GM03348 (cell line): ENCODE measurements at places on chromosomes 2 and 18.
A peak's percentile ranks its signal among the peaks of the same experiment; 100 is the strongest.

DNA sequence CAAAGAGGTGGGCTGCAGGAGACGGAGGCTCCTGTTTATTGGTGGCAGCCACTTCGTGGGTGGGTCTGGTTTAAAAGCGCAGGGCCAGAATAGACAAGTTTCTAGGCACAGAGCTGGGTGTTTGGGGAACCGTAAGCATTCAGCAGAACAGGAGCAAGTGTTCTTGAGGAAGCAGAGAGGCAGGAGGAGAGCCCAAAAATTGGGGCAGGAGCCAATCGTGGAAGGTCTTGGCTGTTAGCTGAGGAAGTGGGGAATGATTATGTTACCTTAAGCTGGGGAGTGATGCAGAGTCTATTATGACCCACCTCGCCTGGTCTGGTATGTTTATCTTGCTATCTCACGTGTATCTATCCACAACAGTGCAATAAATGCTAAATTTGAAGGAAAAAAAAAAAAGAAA, 64.3 kb upstream of the ATL2 start:
- no peak for DNase-seq

DNA sequence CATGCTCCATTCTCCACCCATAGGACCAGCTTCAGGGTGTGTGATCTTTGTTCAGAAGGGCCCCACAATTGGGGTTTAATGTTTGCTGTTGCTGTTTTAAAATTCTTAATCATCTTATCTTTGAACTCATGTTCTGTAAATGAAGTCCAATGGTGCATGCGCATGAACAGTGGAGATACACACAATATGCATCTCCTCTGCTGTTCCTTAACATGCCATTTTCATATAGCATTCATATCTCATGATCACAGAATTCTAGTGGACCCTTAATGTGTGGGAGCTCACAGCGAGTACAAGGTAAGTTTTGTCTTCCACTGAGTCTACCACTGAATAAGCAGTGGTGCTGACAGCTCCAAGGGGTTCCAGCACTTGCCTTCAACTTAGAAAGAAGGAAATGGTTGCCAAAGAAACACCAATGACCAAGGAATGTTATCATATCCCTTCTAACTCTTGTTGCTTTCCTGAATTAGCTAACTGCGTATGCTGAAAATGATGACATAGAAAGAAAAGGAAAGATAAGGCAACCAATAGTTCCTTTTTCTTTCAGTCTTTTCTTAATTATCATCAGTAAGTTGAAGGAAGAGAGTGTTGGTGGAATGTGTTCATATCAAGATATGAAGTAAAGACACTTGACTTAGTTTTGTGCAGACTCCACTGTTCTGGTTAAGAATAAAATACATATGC, 258.9 kb upstream of the FBXO11 start:
- no peak for DNase-seq

DNA sequence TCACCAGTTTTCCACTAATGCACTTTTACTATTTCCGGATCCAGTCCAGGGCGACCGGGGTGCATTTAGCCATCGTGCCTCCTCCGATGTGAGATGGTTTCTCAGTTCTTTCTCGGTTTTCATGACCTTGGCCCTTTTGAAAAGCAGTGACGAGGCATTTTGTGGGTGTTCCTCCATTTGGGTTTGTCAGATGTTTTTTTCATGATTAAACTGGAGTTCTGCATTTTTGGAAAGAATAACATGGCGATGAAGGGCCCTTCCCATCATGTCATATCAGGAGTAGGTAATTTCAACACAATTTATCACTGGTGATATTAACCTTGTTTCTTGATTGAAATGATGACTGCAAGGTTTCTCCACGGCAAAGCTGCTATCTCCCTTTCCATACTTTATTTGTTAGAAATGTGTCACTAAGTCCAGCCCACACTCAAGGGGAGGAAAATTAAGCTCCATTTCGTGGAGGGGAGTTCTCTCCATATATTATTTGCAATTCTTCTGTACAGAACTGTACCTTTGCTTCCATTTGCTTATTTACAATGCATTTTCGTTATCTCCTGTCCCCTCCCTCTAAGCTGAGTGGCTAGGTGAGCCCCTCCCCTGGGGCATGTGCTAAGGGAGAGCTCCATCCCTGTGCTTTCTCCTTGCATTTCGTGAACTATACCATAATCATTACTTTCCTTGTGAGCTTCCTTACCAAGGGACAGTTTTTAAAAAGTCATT, 8.9 kb upstream of the KLF11 start:
- DNase-seq = no peak

- no peak for DNase-seq
These were observed 140.9 kb upstream of the B3GNT2 start for GRCh38 chr2:62054916-62055450.

DNA sequence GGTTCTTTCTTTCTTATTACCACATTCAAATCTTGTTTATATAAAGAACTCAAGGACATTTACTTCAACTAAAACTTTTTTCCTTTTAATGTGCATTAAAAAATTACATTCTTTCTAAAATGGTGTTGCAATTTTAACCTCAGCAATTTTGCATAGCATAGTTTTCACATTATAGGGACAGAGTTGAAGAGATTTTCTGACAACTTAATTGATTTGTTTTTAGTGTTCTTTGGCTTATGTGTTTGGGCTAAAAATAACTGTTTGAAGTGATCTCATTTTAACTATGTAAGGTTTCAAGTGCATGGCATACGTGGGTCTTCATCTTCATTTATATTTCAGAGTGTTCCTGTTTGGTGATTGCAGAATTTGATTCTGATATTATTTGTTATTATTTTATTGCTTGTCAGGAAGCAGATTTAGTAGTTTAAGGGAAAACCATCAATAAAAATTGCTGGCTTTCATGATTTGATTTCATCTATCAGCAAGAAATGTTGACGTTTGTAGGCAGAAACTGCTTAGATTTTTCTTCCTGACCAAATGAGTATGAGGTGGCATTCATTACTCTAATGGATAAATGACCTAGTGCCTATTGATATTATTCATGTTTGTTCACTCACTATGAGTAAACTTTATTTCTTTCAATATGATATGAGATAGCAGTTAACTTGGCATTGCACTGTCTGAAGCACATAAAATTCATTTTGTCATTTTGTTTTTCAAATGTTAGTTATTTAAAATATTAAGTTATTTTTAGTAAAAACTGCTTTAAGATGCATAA, 398.4 kb downstream of the NUP35 start:
- DNase-seq = no peak

GRCh38 chr18:79248495-79249060, 147.2 kb upstream of the NFATC1 start:
- DNase-seq = no peak

DNA sequence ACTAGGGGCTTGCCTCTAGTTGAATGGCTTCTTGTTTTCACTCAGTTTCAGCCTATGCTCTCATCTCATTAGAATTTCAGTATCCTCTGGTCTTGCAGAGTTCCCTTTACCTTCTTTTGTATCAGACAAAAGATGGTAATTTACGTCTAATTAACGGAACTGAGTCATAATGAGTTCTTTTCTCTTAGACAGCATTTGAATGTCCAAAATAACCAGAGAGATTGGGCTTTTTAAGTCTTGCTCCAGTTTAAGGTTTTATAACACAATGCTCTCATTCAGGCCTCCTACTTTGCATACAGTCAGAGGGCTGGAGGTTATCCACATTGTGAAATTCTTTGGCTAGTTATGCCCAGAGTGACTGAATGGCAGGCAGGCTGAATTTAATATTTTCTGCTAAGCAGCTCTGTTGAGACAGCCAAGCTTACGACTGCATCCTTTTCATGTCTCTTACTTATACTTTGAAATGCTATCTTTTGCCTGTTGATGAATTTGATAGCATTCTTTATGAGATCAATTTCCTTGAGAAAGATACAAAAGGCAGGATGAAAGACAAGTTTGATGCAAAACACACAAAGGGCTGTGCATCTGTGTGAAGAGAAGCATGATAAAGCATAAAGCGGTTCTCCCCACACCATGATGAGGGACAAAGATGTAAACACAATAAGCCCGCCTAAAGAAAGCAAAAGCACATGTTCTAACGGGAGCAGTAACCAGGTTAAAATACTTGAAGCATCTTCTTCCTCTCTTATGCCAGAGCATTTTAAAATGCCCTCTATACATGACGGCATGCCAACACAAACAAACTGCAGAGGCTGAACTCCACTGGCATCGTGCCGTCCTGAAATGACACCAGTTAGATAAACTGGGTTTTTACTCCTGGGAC, 90.0 kb downstream of the CDH2 start:
- DNase-seq = peak; percentile 21

DNA sequence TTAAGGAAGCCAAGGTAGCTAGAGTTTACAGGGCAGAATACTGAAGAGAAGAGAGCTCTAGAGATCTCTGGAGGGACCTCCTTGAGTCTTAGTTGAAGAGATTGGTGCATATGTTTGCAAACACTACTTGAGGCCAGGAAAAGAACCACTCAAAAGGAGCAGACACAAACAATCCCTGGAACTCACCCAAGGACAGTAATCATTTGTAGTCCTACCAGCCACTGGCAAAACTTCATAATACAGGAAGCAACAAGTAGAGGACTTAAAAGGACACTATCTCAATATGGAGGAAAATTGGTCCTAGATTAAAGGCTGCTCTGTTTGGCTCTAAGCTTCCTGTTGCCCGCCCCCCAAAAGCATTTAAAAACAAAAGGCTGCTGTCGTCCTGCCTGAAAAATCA, 46.9 kb upstream of the UBXN4 start:
- no peak for DNase-seq
